ENCODE measurements at places on chromosomes 3 and 15.

DNA sequence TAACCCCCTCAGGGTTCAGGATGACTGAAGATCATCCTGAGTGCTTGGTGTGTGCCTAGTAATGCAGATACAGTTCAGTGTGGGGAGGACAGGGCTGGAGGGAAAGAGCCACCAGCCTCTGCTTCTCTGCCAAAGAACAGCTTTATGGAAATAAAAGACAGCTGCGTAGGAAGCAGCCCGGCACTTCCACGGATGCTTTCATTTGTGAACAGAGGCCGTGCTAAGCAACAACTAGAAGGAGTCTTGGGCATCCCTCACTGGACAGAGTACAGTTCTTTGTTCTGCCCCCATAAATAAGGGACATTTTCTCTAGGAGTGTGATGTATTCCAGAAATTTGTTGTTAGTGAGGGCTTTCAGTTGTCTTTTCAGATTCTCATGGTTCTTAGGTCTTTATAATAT lies 194.8 kb upstream of the RGMA start:
- DNase-seq = no peak

DNA sequence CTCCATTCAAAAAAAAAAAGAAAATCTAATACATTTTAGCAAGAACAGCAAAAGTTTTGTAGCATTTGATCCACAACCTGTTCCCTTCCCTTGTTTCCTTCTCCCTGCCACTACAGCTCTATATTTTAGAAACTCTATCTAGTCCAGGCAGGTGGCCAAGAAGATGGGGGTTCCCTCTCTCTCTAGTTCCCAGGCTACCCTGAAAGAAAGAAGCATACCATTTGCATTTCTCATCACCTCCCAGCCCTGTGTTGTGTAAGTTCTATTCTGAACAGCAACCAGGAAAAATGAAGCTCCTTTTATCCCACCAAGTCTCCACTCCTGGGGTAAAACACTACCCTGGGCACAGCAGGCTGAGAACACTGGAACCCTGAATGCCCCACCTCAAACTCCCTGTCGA lies 100.0 kb downstream of the PCCB start:
- DNase-seq = no peak

DNA sequence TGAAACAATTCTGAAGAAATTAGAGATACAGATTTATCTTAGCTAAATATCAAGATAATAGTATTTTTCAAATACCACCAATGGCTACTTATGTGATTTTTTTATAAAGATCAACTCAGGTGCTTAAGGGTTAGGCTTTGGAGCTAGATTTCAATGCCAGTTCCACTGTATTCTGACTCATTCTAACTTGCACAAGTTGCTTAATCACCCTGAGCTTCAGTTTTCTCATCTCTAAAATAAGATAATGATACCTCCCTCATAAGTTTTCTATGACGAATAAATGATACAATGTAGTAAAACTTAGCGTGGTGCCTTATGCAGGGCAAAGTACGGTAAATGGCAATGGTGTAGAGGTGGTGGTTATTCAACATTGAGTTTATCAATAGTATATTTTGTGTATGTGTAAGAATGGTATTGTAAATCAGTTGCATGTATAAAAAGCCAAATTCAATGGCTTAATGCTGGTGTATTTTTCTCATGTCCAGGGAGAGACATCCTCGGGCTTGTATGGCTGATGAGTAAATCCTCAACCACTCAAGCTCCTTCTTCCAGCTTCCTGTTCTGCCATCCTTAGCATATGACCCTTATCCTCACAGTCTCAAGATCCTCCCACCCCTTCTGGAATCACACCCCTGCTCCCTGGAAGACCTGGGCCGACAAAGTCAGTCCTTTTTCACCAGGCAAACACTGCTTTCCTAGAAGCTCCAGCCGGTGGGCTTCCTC lies 505.9 kb upstream of the CFAP20DC start:
- no peak for DNase-seq

- DNase-seq = no peak
Observed at GRCh38 chr15:69783211-69783610, 314.5 kb downstream of the TLE3 start.

GRCh38 chr15:42050484-42051255 lies 29.8 kb upstream of the PLA2G4E start:
- no peak for DNase-seq

DNA sequence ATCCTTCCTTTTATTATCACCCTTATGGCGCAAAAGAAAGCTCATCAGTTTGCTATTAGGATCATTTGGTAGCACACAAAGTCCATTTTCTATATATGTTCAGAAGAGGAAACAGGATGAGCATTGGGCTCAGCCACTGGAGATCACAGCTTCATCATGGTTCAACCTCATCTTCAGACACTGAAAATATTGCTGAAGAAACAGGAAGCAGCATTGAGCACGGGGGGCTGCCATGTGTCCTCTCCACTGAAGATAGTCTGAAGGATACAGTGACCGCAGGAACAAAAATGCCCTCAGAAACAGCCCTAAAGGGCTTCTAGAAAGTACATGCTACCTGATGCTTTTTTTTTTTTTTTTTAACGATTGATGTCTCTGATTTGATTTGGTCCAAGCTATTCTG lies 835.3 kb upstream of the CFAP20DC start:
- no peak for DNase-seq

GRCh38 chr3:31725976-31726375 lies 193.3 kb downstream of the STT3B start:
- no peak for DNase-seq

DNA sequence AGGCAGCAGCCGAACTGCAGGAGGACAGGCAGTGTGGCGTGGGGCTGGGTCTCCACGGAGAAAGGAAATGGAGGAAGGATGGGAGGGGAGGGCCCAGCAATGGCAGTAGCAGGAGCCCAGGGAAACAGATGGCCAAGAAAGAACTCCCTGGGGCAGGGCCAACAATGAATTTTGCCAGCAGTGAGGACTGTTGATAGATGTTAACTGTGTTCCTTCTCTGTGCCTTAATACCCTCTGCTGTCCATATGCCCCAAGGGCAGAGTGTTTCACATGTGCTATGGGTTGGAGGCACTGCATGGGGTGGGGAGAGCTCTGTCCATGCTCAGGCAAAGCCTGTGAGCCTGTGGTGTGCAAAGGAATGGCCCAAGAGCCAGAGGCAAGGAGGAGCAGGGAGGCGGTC lies 70.8 kb upstream of the POMGNT2 start:
- DNase-seq = no peak

- no peak for DNase-seq
Observed at GRCh38 chr15:55937040-55937439, 56.4 kb downstream of the NEDD4 start.

GRCh38 chr3:178492491-178492890 lies 43.7 kb upstream of the KCNMB2 start:
- DNase-seq = no peak

- no peak for DNase-seq
Observed at GRCh38 chr3:32132706-32133105, 26.3 kb downstream of the GPD1L start.

GRCh38 chr3:12948371-12948770 lies 107.0 kb upstream of the RPL32 start:
- DNase-seq = no peak

DNA sequence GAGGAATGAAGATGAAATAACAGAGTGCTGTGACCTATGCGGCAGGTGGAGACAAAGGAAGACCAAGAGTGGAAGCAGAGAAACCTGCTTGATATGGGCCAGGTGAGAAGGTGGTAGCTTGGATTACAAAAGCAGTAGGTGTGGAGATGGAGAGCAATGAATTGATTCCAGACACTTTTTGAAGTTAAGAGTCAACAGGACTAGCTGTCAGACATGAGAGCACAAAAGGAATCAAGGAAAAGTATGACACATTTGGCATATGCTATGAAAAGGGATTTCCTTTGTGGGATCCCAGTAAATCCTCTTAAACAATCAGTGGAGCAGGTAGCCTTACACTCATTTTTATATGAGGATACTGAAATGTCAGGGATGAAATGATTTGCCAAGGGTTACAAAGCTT lies 160.5 kb downstream of the GREM1 start:
- DNase-seq = no peak

DNA sequence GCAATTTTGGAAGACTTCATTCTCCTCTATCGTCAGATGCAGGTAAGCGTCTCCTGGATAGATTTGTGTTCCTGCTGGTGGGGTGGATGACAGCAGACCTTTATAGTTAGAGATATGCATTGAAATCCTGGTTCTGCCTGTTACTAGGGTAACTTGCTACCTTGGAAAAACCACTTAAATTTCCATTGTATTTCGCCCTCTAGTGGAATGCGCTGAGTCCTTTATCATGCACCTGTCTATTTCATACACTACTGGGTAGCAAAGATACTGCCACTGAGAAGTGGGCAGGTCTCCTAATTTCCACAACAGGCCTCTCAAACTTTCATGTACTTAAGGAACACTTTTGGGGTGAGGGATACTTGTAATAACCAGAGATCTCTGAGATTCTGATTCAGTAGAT lies 209.5 kb upstream of the SUCLG2 start:
- DNase-seq = no peak

DNA sequence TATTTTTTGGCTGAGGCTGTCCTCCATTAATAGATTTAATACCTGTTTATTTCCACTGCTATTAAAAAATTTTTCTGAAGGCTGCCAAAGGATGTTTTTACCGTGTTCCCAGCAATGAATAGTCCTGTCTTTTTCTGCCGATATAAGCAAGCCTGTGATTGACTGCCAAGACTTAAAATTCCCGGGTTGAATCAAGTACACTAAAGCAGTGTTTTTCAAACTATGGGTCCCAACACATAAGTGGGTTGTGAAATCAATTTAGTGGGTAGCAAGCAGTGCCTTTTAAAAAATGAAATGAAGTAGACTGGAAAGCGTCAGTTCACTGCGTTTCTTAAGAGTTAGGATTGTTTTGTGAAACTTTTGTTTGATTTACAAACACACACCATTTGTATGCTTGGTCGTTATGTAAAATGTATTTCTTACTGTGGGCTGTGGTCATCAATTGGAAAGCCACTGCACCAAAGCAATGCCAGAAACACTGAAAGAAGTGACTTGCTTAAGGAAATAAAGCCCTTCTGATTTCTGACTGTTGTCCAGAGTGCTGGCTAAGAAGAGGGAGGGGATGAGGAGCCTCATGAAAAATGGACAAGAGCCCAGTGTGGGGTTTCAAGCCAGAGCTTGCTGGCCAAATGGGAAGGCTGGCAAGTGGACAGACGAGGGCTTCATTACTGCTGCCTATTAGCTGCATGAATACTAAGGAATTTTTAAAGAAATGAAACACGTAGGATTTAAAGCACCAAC lies 206.0 kb downstream of the THRB start:
- DNase-seq = no peak

DNA sequence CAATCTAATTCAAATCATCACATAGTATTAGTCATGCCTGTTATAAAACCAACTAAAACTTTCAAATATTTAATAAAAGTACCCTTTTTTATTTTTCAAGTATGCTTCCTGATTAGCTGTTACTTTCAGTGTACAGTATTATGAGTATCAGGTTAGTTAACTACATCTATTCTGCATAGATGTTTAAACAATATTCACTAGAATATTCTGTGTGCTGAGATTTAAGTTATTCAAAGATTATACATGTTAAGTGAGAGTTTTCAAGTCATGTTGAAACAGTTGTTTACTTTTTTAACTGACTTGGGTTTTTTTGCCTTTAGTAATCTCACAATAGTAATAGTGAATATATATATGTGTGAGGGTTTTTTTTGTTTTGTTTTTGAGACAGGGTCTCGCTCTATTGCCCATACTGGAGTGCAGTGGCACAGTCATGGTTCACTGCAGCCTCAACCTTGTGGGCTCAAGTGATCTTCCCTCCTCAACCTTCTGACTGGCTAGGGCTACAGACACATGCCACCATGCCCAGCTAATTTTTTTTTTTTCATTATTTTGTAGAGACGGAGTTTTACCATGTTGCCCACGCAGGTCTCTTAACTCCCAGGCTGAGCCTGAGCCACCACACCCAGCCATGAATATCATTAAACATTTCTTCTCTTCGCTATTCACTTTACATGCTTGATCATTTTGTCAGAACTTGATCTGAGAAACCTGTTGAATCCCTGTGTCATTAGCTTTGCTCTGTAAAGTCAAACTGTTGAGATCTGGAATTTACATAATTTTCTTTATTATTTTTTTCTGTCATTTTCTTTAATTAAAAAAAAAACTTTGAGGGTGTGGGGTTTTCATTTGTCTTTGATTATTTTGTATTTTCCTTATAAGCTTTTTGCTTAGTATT lies 286.2 kb upstream of the UBE2E1 start:
- DNase-seq = no peak

DNA sequence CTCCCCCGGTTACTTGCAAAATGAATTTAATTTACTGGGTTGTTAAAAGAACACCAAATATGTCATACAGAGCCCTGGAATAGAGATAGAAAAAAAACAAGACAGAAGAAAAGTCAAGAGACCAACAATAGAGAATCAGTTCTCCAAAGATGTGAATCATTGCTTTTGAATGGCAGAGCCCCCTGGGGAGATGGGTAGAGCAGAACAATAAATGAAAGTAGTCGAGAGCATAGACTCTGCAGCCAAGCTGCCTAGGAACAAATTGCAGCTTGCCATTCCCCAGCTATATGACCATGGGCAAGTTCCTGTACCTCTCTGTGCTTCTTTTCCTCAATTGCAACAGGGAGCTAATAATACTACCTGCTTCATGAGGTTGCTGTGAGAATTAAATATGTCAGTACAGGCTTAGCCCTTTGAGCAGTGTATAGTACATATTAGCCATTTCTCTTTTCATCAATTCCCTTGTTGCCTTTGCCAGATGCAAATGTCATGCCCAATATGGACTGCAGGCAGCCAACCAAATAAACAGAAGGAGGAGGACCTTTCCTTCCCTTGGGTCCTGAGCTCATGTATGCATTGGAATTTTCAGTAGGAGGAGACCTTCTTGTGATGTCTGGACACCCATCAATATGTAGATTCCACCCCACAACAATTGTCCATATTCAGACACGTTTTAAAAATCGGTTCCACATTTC lies 25.0 kb upstream of the BFSP2 start:
- no peak for DNase-seq

- no peak for DNase-seq
Observed at GRCh38 chr3:113981803-113982202, 34.0 kb downstream of the ZDHHC23 start.

- DNase-seq = no peak
Observed at GRCh38 chr3:124059580-124059979, 67.7 kb upstream of the ROPN1 start.

DNA sequence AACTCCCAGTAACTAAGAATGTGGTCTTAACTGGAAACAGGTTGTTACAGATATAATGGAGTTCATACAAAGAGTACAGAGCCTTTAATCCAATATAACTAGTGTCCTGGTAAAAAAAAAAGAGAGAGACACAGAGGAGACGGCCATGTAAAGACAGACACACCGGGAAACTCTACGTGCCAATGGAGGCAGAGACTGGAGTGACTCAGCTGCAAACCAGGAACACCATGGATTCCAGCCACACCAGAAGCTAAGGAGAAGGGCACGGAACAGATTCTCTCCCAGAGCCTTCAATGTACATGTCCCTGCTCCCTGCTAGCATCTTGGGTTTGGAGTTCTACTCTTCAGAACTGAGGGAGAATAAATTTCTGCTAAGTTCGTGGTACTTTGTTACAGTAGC lies 4.5 kb downstream of the RNF168 start:
- DNase-seq = no peak

Measured in effector memory CD4-positive, alpha-beta T cell (primary cell).